CD4-positive, alpha-beta T cell treated with Interleukin-15 for 1 hour (primary cell): ENCODE measurements at places on chromosomes 7 and 10.

GRCh38 chr7:132171130-132171576 lies 405.1 kb downstream of the PLXNA4 start:
- DNase-seq = no peak

- DNase-seq = no peak
These were observed 100.3 kb downstream of the FAS start for GRCh38 chr10:89090756-89091445.

- peak; percentile 21 for DNase-seq
These were observed 33.8 kb upstream of the RBM20 start for GRCh38 chr10:110610308-110610774.

GRCh38 chr10:71290806-71291527 lies 28.1 kb upstream of the SLC29A3 start:
- no peak for DNase-seq

- DNase-seq = no peak
These were observed 16.9 kb upstream of the STMP1 start for GRCh38 chr7:135645296-135645904.

- DNase-seq = no peak
These were observed 61.5 kb downstream of the NKX6-2 start for GRCh38 chr10:132724446-132724845.

DNA sequence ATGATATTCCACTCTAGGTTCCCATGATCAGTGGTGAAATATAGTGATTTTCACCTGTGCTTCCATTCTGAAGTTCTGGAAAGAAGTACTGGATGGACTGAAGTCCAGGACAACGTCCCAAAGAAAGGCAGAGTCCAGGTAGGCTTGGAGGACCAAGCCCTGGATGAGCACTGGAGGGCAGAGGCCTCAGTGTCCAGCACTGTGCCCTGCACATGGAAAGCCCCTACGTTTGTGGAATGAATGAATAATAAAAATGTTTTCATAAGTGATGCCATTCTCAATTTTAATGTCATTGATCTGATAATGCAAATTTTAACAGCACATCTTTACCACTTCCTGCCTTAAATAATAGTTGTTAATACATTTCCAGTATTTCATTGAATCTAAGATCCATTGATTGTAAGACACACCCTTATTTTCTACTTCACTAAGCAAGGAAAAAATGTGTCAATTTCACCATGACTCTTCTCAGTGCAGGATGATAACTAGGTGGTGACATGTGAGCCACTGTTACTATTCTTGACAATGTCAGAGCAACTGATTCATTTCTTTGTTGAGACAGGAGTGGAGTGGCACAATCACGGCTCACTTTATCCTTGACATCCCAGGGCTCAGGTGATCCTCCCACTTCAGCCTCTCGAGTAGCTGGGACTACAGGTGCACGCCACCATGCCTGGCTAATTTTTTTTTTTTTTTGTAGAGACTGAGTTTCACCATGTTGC lies 35.2 kb downstream of the ZNF783 start:
- no peak for DNase-seq

- no peak for DNase-seq
These were observed 22.4 kb upstream of the DMTF1 start for GRCh38 chr7:87129848-87130247.
